CD4-positive, alpha-beta T cell (primary cell): ENCODE measurements at places on chromosomes 4 and X. TPM values are rescaled to one million over a fixed set of nuclear protein-coding genes. Genes with fewer than 3 reads are reported as not detected.

- DNase-seq = no peak
These were observed 20.1 kb downstream of the SLC7A11 start for GRCh38 chr4:138222046-138222445.

Gene SLC25A53
- total RNA-seq = 5.1 TPM

DNA sequence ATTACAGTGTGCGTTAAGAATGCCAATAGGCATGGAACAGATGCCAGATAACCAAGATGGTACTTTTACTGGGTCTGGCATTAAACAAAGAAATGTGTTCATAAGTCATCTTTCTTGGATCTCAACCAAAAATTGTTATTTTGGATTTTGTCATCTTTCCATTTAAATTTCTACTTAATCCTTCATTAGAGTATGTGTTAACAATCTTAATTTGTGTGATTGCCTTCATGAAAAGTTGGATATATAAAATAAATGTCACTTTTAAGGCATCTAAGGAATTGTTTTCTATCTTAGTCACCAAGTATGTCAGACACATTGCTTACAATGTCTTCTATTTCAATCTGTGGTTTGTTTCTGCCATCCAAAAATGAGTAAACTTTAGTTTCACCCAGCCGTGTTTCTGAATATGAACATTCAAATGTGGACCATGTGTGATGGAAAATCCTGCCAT, 87.5 kb downstream of the PALLD start:
- no peak for DNase-seq

DNA sequence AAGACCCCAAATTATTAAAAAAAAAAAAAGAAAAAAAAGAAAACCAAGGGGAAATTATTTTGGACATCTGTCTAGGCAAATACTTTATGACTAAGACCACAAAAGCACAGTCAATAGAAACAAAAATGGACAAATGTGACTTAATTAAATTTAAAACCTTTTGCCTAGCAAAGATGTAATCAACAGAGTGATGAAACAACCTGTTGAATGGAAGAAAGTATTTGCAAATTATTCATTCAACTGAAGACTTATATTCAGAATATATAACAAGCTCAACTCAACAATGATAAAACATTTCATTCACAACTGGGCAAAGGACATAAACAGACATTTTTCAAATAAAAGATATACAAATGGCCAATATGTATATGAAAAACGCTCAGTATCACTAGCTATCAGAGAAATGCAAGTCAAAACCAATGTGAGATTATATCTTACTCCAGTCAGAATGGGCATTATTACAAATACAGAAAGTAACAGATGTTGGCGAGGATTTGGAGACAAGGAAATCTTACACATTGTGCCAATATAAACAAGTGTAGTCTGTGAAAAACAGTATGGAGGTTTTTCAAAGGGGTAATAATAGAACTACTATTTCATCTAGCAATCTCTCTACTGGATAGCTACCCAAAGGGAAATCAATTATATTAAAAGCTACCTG, 67.1 kb downstream of the FAAH2 start:
- DNase-seq = no peak

Gene MSX1
- not detected for total RNA-seq

- no peak for DNase-seq
These were observed 59.4 kb downstream of the TSC22D3 start for GRCh38 chrX:107716118-107716684.

Gene PASD1
- not detected for total RNA-seq

DNA sequence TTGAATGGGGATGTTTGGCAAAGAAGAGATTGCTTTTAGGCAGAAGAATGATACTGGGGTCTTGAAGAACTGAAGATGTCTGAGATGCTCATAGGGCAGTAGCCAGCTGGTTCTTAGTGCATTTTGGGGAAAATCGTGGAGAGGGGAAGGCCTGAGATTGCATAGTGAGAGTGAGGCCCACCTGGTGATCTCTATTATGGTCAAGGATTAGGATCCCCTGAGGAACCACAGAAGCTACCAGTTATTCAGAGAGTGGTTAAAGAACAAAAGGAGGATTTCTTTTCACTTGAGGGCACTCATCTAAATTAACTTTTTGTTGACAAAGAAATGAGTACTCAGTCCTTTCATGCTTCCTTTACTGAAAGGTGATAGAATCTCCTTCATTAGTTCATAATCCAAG, 271.3 kb upstream of the HAND2 start:
- DNase-seq = no peak

Gene JCHAIN
- 1.0 TPM for total RNA-seq

DNA sequence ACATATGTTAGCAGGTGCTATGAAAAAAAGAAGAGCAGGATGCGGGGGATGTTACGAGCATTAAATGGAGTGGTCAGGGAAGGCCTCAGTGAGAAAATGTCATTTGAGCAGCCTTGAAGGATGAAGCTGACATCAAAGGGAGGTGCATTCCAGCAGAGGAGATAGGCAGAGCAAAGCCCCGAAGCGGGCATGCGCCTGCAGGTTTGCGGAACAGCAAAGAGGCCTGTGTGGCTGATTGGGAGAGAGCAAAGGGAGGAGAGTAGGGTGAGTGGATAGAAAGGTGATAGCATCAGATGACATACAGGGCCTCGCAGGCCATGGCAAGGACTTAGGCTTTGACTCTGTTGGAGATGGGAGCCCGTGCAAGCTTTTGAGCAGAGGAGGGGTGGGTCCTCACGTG, 95.4 kb upstream of the GPR50 start:
- no peak for DNase-seq

GRCh38 chr4:87025614-87026041, 90.8 kb downstream of the AFF1 start:
- no peak for DNase-seq

- no peak for DNase-seq
These were observed 281.1 kb downstream of the SLC7A11 start for GRCh38 chr4:137961051-137961438.

GRCh38 chr4:188021548-188022249, 26.1 kb downstream of the ZFP42 start:
- DNase-seq = no peak

DNA sequence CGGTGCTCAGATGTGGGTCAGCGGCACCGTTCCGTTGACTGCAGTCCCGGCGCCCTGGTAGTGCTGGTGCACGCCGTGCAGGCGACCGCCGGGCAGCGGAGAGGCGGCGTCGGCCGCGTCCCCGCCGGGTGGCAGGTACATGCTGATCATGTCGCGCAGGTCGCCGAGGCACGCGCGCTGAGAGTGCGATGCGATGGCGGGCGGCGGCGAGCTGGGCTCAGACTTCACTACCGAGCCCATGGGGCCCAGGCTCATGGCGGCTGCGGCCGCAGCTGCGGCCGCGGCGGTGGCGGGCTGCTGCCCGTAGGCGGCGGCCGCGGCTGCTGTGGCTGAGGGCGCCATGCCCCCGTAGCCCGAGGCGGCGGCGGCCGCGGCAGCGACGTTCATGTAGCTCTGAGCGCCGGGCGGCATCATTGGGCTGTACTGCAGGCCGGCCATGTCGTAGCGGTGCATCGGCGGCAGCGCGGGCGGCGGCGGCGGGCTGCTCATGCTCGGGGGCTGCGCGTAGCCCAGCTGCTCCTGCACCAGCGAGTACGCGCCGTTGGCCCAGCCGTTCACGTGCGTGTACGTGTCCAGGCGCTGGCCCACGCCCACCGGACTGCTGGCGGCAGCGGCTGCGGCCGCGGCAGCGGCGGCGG, 1.0 kb downstream of the SOX3 start:
- DNase-seq = no peak
